A549 treated with RU486 at 1 μM for 4 hours (cell line): ENCODE measurements at places on chromosomes 7 and 10. TPM values are rescaled to one million over a fixed set of nuclear protein-coding genes. Genes with fewer than 3 reads are reported as not detected.

TLL2 gene
- 0.04 to 0.17 TPM (median 0.09 TPM) in 5 replicates for total RNA-seq

VENTX gene
- not detected in 5 replicates for total RNA-seq

NSUN6 gene
- 3.9 to 6.2 TPM (median 5.6 TPM) in 5 replicates for total RNA-seq

PDE1C gene
- total RNA-seq, result 3.7 to 5.5 TPM (median 4.7 TPM) in 5 replicates

SPDYE8 gene
- not detected in 5 replicates for total RNA-seq

ADAM8 gene
- total RNA-seq, result 1.3 to 4.3 TPM (median 3.7 TPM) in 5 replicates

COL13A1 gene
- total RNA-seq, result 0.23 to 0.35 TPM (median 0.29 TPM) in 5 replicates

PRF1 gene
- not detected in 5 replicates for total RNA-seq

GRM3 gene
- total RNA-seq, result not detected in 5 replicates

UCN3 gene
- not detected in 5 replicates for total RNA-seq

CLDN4 gene
- 4.2 to 7.1 TPM (median 5.1 TPM) in 5 replicates for total RNA-seq

TMEM236 gene
- total RNA-seq, result 0.03 to 0.07 TPM (median 0.06 TPM) in 5 replicates

RAMP3 gene
- total RNA-seq, result not detected in 5 replicates

RPEL1 gene
- total RNA-seq, result 0.08 TPM in 1 of 5 replicates, not detected in the others

ERLIN1 gene
- total RNA-seq, result 42.5 to 67.9 TPM (median 54.3 TPM) in 5 replicates

NUDT13 gene
- total RNA-seq, result 1.8 to 3.0 TPM (median 2.3 TPM) in 5 replicates

IL6 gene
- 2.0 to 4.6 TPM (median 2.9 TPM) in 5 replicates for total RNA-seq

FKBP6 gene
- total RNA-seq, result not detected in 5 replicates

CYREN gene
- total RNA-seq, result 66.7 to 83.3 TPM (median 69.3 TPM) in 5 replicates

ADGRA1 gene
- total RNA-seq, result 0.02 to 0.07 TPM in 2 of 5 replicates, not detected in the others

COBL gene
- 4.2 to 5.5 TPM (median 4.9 TPM) in 5 replicates for total RNA-seq

WIPF3 gene
- 0.53 to 0.78 TPM (median 0.58 TPM) in 5 replicates for total RNA-seq

OR2A5 gene
- total RNA-seq, result not detected in 5 replicates

GTF2IRD1 gene
- 10.6 to 14.2 TPM (median 11.9 TPM) in 5 replicates for total RNA-seq

UCMA gene
- not detected in 5 replicates for total RNA-seq

CCDC126 gene
- total RNA-seq, result 2.6 to 3.6 TPM (median 3.0 TPM) in 5 replicates
